ENCODE measurements at places on chromosomes 4 and X.

GRCh38 chr4:1603413-1604135 is 80.5 kb downstream of the FAM53A start:
- no peak for DNase-seq

GRCh38 chr4:55249476-55249875 is 96.6 kb upstream of the SRD5A3 start:
- no peak for DNase-seq

DNA sequence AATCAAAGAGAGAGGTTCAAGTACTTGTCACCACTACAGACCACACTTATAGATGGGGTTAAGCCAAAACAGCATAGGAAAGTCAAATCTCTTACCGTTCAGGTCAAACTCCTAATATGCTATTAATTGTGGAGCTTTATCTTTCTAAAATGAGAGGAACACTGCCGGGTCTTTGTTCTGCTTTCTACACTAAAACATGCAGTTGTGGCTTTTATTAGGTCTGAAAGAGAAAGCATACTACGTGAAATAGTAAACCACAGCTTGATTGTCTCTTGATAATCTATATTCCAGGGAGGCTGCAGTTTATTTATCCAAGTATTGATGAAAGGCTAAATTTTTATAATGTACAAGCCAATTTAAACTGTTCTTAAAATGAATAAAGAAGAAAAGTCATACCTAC is 12.3 kb upstream of the INPP4B start:
- DNase-seq, result no peak

GRCh38 chr4:3338976-3339531 is 46.2 kb downstream of the RGS12 start:
- DNase-seq, result no peak

DNA sequence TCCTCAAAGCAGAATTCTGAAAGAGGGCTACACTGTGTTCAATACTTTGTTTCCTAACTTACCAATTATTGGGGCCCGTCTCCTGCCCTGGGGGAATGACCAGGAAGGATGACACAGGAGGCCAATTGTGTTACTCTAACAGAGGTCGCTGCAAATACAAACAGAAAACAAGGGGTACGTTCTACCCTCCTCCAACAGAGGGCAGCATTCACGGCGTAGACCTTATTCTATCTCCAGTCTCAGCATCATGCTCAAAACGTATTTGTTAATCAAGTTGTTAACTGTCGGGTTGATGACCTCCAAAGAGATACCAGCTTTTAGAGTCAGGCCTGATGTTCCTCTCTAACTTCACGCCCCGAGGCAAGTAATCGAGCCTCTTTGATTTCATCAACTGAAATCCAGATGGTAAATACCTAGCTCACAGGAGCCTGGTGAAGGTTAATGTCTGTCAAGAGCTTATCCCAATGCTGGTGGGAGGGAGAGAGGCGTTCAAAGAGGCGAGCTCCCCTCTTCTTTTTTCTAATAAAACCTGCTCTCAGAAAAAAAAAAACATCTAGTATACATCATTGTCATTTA is 181.0 kb upstream of the KCNIP4 start:
- no peak for DNase-seq

- peak; percentile 58 for DNase-seq
Observed at GRCh38 chr4:101102114-101102742, 245.1 kb downstream of the PPP3CA start.

DNA sequence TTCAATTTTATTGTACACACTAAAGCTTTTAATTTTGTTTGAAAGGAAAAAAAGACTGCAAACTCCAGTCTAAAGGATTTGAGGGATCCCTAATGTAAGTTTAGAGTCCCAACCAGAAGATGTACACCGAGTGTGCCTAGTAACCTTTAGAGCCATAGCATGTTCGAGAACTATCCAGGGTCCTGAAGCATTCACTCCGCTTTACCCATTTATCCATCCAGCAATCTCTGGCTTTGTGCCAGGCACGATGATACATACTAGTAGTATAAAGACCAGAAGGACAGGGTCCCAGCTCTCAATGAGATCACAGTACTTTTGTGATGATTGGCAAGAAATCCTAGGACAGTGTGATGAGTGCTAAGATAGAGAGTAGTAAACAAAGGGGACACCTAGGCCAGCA is 168.7 kb downstream of the STK32B start:
- no peak for DNase-seq

DNA sequence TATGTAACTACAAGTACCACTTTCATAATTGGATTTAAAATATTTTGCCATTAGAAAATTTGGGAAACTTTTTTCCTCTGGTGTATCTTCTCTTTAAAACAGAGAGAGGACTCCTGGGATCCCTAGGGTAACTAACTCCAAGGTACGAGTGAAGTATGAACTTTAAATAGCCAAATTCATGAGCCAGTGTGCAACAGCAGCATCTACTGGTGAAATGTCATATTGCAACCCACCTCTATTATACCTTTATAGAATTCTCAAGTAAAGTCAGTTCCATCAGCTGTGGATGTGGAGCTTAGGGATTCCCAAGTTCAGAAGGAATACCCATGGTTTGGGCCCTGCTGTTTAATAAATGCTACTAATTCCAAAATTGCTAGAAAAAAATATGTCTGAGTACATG is 282.7 kb upstream of the TAPT1 start:
- no peak for DNase-seq

DNA sequence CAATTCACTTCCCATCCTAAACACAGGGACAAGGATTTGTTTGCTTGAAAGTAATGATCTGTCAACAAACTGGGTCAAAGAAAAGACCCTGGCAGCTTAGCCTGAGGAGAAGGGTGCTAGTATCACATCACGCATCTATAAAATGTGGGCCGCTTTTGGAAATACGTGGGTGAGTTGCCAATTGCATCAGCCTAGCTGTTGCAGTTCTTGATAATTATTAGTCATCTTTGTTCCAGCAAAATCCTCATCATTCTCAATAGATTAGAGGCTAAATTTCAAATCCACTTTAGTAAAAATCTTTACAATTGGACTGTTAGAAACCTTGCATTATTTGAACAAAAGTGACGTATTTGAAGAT is 33.6 kb upstream of the TAPT1 start:
- DNase-seq, result peak; percentile 6

- DNase-seq, result no peak
Observed at GRCh38 chrX:103360092-103360491, 3.8 kb downstream of the TCEAL9 start.
